ENCODE measurements at places on chromosomes 13 and 19.

GRCh38 chr13:58254943-58255342, 623.4 kb downstream of the PCDH17 start:
- no peak overlapping the region for H3K4me3 ChIP-seq
- no peak overlapping the region for H3K27ac ChIP-seq
- H3K27me3 ChIP-seq: no peaks in the 10 kb centered on the region
- no peaks in the 10 kb centered on the region for H3K36me3 ChIP-seq
- no peak for DNase-seq
- H3K4me1 ChIP-seq: no peaks in the 10 kb centered on the region

DNA sequence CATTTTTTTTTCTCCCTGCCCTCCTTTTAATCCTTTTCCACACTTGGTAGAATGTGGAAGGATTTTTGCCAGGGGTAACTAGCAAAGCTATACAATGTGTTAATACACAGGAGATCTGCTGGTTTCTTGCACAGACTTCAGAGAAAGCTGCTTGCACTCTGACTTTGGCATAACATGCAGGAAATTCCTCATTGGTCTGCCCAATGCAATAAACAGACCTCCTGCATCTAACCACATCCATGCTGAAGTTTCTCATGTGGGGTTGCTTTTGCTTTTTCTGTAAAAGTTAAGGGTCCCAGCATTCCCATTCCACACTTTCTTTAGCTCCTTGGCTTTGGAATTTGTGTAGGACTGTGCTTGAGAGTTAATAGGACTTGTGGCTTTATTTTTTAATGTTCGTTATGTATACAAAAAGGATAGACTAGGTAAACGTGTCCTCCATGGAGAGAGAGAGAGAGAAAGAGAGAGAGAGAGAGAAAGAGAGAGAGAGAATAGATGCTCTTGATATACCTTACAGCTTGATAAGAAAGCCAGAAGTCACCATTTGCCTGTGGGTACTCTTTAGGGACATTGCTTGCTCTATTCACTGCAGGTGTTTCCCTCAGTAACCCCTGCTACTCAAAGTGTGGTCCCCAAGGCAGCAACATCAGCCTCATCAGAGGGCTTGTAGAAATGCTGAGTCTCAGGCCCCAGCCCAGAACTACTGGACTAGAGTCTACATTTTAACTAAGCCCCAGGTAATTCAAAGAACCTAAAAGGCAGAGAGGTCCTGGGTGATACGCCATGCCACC, 170.5 kb downstream of the SHISA2 start:
- H3K4me1 ChIP-seq: peaks cover 86% of the 10 kb centered on the region
- no peaks in the 10 kb centered on the region for H3K36me3 ChIP-seq
- H3K4me3 ChIP-seq: no peak overlapping the region
- H3K27me3 ChIP-seq: no peaks in the 10 kb centered on the region

GRCh38 chr13:103883698-103884097, 817.5 kb upstream of the SLC10A2 start:
- H3K4me3 ChIP-seq: no peak overlapping the region
- DNase-seq: no peak
- no peak overlapping the region for H3K27ac ChIP-seq
- H3K27me3 ChIP-seq: no peaks in the 10 kb centered on the region
- no peaks in the 10 kb centered on the region for H3K4me1 ChIP-seq

DNA sequence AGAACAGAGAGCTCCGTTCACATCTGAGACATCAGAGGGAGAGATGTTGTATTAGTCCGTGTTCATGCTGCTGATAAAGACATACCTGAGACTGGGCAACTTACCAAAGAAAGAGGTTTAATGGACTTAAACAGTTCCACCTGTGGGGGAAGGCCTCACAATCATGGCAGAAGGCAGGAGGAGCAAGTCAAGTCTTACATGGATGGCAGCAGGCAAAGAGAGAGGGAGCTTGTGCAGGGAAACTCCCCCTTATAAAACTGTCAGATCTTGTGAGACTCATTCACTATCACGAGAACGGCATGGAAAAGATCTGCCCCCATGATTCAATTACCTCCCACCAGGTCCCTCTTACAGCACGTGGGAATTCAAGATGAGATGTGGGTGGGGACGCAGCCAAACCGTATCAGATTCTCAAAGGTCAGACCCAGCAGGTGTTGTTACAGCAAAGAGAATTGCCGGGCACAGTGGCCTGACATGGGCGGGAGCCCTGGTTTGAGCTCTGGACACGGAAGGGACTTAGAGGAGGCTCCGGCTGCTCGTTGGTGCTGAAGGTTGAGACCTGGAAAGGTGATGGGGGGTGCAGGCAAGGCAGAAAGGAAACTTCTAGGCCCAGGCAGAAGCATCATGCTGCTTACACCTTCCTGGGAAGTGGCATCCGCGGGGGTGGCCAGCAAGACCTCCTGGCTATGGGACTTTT, 33.1 kb downstream of the PEX11G start:
- DNase-seq: no peak
- H3K4me3 ChIP-seq: no peak overlapping the region
- no peaks in the 10 kb centered on the region for H3K4me1 ChIP-seq
- H3K27me3 ChIP-seq: no peaks in the 10 kb centered on the region
- peaks cover 89% of the 10 kb centered on the region for H3K36me3 ChIP-seq
